ENCODE measurements at places on chromosomes 12 and 14.

DNA sequence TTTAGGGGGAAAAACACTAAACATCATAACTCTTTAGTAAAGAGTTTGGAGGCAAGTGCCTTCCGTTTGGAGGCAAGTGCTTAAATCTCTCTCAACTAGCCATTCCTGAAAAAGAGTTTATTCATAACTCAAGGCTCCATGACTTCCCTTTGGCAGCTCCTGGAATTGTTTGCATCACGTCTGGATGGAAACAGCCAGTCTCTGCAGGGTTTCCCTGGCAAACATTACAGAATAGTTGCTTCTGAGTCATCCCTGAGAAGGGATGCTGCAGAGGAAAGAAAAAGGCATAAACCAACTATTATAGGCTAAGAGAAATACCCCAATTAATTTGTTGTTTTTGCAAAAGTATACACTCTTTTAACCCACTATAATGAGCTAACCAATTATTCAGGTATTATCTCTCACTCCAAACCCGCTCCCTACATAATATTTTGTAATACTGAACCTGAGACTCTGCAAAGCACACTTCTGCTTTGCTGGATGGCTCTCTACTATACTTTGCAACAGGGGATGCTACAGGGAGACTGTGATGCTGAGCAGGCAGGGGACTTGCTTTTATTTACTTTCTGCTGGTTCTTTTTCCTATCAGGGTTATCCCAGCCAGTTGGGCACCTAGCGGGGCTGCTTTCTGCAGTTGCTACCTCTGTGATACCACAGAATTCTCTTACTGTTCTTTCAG is 497.7 kb downstream of the FUT8 start:
- DNase-seq: peak; percentile 70

DNA sequence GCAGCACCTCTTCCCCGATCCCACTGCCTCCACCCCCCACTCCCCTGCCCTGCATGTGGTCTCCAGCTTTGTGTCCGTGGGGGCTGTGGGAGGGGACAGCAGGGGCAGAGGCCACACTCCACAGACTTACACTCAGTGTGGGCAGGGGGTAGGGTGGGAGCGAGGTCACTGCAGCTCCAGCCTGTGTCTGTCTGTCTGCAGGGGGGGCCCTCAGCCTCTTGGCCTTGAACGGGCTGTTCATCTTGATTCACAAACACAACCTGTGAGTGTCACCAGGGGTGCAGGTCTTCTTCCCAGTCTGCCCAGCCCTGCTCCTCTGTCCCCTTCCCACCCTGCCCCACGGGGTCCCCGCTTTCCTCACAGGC is 6.5 kb downstream of the NOC4L start:
- no peak for DNase-seq

DNA sequence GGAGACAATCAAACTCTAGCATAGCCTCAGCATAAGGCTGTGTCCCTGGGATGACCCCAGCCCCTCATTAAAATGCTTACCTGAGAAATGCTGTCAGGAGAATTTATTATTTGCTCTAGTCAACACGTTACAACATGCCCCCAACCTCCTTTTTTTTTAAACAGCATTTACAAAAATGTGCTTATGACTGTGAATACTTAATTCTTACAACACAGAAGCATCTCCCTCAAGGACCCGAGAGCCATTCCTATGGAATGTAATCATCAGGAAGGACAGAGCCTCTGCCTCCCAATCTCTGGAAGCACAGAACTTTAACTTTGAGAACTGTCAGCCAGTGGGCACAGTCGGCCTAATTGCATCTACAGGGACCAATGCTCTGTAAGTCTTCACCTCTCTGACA is 136.6 kb upstream of the OVCH1 start:
- DNase-seq: peak; percentile 56

DNA sequence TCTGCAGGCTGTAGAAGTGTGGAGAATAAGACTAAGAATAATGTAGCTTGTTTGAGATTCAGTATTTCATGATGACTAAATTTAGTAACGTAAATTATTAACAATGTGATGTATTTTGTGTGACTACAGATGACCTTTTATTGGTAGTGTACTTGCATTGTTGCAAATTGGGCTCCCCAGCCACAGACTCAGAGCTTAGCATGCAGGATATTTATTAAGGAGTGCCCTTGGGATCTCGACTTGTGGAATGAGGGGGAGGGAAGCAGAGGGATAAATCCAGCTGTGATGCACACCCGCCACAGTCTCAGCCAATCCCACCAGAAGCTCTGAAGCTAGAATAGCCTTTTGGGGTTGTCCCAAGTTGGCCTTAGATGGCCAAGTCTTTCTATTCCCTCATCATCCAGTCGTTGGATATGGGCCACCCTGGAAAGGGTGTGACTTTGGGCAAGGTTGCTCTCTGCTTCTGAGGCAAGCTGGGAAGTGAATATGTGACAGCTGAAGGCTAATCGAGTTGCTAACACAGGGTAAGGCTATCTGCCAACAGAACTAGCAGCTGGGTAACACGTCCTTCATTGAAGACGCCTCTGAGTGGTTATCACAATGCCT is 42.1 kb upstream of the USP44 start:
- no peak for DNase-seq

DNA sequence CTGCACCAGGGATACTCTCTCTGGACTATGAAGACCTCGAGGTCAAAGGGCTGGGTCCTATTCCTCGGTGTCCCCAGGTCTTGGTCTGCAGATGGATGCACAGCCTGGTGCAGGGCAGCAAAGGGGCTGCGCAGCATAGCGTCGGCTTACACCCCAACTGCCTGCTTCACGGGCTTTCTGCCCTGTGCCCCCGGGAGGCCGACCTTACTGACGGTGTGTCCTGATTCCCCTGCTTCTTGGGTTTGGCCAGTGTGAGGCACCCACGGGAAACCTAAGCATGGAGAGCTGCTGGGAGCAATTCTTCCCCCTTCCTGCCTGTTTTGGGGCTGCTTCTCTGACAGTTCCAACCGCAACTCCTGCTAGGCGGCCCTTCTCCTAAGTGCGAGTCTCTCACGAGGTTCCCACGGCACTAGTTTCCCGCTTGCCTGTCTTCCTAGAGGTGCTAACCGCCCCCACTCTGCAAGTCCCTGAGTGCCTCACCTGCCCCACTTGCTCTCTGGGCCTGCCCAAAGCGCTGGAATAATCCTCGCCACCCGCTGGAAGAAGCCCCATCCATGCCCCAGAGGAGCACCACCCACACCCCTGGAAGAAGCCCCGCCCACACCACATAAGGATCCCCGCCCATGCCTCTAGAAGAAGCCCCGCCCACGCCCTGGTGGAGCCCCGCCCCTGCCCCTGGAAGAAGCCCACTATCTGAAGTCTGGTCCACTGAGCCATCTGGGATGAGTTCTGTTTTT is 54.0 kb downstream of the PRIMA1 start:
- no peak for DNase-seq

DNA sequence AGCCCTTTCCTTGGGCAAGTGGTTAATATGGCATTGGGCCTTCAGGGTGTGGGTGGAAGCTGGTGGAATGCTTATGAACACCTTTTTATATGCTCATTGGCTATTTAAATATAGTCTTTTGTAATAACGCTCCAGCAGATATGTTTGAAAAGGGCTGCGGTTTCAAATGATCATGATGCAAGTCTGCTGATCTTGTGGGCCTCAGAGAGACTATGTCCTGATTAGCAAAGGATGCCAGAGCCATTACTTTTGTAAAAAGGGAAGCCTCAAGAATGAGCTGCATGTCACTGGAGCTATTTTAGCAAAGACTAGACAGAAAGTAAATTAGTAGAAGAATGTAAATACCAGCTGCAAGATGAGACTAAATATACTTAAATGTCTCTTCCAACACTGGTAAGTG is 200.5 kb downstream of the GXYLT1 start:
- DNase-seq: no peak

DNA sequence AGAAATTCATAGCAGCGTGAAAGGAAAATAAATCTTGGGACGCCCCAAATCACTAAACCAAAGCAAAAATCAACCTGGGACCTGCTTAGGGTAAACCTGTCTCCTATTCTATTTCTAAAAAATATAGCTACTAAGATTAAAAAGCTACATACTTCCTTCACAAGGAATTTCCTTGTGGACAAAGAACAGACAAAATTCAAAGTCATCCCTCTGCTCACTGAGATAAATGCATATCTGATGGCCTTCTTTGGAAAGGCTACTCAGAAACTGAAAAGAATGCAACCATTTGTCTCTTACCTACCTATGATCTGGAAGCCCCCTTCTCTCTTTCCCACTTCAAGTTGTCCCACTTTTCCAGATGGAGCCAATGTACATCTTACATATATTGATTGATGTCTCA is 93.0 kb upstream of the CNOT2 start:
- DNase-seq: no peak

DNA sequence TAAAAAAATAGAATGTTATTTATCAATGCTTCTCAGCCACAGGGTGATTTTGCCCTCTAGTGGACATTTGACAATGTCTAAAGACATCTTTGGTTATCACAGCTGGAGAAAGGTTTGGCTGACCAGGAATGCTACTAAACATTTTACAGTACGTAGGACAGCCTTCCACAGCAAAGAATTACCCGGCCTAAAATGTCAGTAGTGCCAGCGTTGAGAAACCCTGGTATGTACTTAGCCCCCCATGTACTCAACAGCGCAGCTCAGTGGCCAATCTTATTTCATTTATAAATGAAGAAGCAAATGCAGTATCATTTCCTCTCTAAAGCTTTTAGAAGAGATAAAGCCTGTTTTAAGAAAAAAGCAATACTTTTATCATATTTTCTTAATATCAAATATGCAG is 5.8 kb downstream of the MARK3 start:
- DNase-seq: peak; percentile 82

DNA sequence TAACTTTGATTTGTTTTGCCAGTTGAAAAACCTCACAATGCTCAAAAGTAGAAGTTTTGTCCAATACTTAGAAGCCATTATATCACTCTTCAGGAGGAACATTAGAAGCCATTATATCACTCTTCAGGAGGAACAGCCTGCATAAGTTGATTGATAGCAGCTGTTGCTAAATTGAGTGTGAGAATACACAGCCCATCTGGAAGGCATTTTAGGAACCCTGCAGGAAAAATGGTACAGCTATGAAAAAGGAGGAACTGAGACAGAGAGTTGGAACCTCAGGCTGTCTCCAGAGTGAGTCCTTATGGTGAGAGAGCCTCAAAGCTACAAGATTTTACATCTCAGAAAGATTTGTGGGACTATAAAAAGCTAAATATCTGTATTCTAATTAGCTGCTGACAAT is 207.0 kb downstream of the MYRFL start:
- DNase-seq: peak; percentile 21

DNA sequence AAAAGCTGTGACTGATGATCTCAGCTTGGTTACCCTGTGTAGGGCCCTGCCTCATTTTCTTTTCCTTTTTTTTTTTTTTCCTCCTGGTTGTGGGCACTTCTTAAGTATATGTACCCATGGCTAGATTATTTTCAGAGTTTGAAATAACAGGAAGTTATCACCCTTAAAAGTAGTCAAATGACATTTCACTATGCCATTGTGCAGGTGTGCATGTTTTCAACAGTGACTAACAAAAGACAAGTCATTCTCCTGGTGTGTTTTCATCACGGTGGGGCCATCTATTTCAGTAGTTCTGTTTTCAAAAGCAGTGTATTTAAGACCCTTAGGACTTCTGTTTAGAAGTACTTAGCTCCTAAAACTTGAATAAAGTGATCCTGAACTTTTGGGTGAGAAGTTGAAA is 15.0 kb downstream of the GABARAPL1 start:
- DNase-seq: no peak

GRCh38 chr14:96181186-96182056 is 23.2 kb upstream of the BDKRB2 start:
- DNase-seq: no peak

DNA sequence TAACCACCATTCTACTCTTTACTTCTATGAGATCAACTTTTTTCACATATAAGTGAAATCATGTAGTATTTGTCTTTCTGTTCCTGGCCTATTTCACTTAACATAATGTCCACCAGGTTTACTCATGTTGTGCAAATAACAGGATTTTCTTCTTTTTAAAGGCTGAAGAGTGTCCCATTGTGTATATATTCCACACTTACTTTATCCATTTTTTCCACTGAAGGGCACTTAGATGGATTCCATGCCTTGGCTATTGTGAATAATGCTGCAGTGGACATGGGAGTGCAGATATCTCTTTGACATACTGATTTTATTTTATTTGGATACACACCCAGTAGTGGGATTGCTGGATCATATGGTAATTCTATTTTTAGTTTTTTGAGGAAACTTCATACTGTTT is 181.1 kb upstream of the HMGA2 start:
- peak; percentile 70 for DNase-seq

- peak; percentile 88 for DNase-seq
Observed at GRCh38 chr14:104436047-104436591, 143.4 kb upstream of the C14orf180 start.

- DNase-seq: peak; percentile 32
Observed at GRCh38 chr14:55038708-55039107, 11.7 kb downstream of the SOCS4 start.

- no peak for DNase-seq
Observed at GRCh38 chr12:72901685-72902084, 629.5 kb downstream of the TRHDE start.

DNA sequence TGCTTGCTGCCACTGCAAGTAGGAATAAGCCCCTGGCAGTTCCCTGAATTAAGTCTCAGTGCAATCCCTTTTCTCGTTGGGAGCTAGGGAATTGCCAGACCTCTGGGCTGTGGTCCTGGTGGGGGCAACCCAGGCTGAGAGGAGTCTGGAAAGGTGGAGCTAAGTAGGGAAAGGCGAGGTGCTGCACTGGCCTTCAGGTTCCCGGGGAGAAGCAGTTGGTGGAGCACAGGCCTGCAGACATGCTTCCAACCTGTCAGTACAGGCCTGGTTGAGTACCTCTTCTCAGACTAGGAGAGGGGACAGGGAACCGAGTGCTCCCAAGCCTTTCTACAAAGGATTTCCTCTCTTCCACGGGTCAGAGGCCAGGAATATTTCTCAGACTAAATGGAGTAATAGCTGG is 1.5 kb downstream of the NRIP2 start:
- DNase-seq: no peak

GRCh38 chr14:38839694-38840365 is 263.2 kb downstream of the SEC23A start:
- peak; percentile 24 for DNase-seq

GRCh38 chr12:46903058-46903457 is 77.3 kb upstream of the SLC38A4 start:
- no peak for DNase-seq

DNA sequence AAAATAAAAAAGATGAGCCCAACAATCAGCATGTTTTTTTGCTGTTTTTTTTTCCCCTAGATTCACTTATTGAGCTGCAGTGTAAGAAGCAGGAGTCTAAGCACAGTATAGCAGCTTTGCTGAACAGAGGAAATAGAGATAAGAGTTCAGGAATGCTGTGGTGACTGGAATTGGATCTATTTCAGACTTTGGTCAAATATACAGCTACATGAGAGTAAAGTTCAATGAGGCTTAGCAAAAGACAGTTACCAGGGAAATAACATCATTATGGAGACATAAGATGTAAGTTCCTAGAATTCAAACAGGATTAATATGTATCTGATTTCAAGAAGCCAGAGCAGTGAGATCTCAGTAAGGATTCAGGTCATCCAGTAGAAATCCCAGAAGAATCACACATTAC is 613.0 kb downstream of the RPS29 start:
- peak; percentile 37 for DNase-seq

GRCh38 chr12:89064780-89065179 is 287.5 kb downstream of the DUSP6 start:
- no peak for DNase-seq

GRCh38 chr14:22070119-22070982 is 396.7 kb upstream of the OR4E1 start:
- no peak for DNase-seq

- DNase-seq: no peak
Observed at GRCh38 chr12:107118624-107119023, 25.3 kb upstream of the CRY1 start.

All from cardiac fibroblast (primary cell).